Naive thymus-derived CD4-positive, alpha-beta T cell (primary cell): ENCODE measurements at places on chromosomes 7 and 10. TPM values are rescaled to one million over a fixed set of nuclear protein-coding genes. Genes with fewer than 3 reads are reported as not detected.

The ZNF117 gene
- total RNA-seq, result 4.4 TPM

GRCh38 chr7:117888627-117889026 is 15.4 kb upstream of the CTTNBP2 start:
- H3K4me3 ChIP-seq, result no peak overlapping the region
- H3K27me3 ChIP-seq, result no peaks in the 10 kb centered on the region
- no peak for DNase-seq
- H3K36me3 ChIP-seq, result no peaks in the 10 kb centered on the region
- H3K27ac ChIP-seq, result no peak overlapping the region

DNA sequence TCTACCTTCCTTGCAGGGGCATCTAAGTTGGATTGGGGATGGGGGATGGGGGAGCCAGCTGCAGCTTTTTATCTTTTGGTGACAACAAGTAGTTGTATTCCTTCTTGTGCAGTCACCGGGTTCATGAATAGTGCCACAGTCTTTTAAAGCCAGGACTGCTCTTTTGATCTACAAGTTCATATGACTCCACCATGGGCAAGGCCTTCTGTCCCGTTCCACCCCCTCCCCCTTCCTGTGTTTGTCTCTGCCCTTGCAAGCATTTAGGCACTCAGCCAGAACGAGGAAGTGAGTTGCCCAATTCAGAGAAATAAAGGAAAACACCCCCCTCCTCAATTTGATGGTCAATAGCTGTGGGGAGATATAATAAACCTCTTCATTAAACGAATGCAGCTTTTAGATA is 44.8 kb upstream of the EGR2 start:
- no peaks in the 10 kb centered on the region for H3K27me3 ChIP-seq
- H3K36me3 ChIP-seq, result no peaks in the 10 kb centered on the region
- no peak overlapping the region for H3K27ac ChIP-seq
- H3K4me1 ChIP-seq, result peaks cover 13% of the 10 kb centered on the region
- H3K4me3 ChIP-seq, result no peak overlapping the region

The SPDYE9 gene
- not detected for total RNA-seq

The CRHR2 gene
- total RNA-seq, result not detected

DNA sequence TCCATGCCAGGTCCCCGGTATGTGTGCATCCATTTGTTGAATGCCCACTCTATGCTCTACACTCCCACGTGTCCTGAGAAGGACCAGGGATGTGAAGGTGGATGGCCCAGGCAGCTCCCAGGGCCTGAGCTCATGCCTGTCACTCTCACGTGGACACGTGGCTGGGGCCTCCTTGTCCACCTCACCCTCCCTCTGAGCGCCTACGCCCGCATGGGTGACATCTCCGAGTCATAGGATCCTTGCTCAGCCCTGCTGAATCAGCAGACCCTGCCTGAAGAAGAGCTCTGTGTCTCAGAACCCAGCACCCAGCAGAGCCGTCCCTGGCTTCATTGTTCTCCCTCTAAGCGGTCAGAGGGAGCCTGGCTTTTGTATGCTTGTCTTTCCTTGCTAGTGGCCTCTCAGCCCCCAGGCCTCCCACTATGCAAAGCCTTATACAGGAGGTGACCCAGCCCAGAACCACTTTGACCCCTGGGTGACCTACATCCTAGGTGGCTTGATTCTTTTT is 107.9 kb upstream of the PPIF start:
- no peak for DNase-seq
- no peak overlapping the region for H3K27ac ChIP-seq
- peaks cover 16% of the 10 kb centered on the region for H3K4me1 ChIP-seq
- no peaks in the 10 kb centered on the region for H3K36me3 ChIP-seq

- H3K4me1 ChIP-seq, result no peaks in the 10 kb centered on the region
- H3K36me3 ChIP-seq, result no peaks in the 10 kb centered on the region
- no peak for DNase-seq
- H3K4me3 ChIP-seq, result no peak overlapping the region
- H3K27me3 ChIP-seq, result no peaks in the 10 kb centered on the region
Observed at GRCh38 chr10:87617503-87617902, 42.2 kb upstream of the PAPSS2 start.

- H3K4me3 ChIP-seq, result no peak overlapping the region
- H3K27ac ChIP-seq, result no peak overlapping the region
- peaks cover under 1% of the 10 kb centered on the region for H3K4me1 ChIP-seq
- H3K36me3 ChIP-seq, result no peaks in the 10 kb centered on the region
- DNase-seq, result no peak
- no peaks in the 10 kb centered on the region for H3K27me3 ChIP-seq
Observed at GRCh38 chr7:44897309-44897708, 12.0 kb upstream of the PURB start.

DNA sequence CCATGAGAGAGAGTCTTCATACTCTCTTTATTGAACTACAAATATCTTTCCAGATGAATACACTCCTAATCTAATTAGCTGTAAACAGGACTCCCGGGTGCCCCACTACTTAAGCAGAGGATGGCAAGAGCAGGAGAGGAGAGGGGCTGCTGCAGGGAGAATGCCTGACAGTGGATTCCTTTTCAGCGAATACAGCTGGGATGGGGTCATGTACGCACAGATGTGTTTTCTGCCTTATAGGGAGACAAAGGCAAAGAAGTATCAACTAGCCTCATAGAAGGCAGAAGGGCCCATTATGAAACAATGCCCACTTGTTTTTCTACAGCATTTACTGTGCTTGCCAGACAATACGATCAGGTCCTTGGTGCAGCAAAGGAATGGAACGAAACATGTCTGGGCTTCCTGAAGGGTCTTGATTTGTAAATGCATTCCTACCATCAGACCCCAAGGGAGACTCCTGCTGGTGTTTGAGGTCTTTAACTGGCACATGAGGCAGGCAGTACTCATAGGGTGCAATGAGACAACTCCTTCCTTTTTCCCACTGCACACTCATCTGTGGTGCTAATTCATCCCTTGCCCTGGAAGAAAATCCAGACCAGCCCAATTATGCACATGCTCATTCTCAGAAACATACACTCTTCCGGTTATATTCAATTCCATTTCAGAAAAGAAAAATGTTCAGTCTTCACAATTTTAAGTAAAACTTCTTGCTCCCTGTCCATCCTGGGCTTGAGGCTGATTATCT is 117.1 kb downstream of the AOAH start:
- no peak overlapping the region for H3K4me3 ChIP-seq
- H3K27ac ChIP-seq, result peak overlapping the region; percentile 43
- DNase-seq, result no peak

- no peaks in the 10 kb centered on the region for H3K36me3 ChIP-seq
- DNase-seq, result no peak
- no peak overlapping the region for H3K27ac ChIP-seq
- no peaks in the 10 kb centered on the region for H3K4me1 ChIP-seq
- no peak overlapping the region for H3K4me3 ChIP-seq
- no peaks in the 10 kb centered on the region for H3K27me3 ChIP-seq
Observed at GRCh38 chr10:24240041-24240751, 31.3 kb downstream of the KIAA1217 start.

The SHH gene
- total RNA-seq, result not detected

GRCh38 chr10:96890172-96890513 is 58.0 kb downstream of the LCOR start:
- H3K27ac ChIP-seq, result no peak overlapping the region
- no peak overlapping the region for H3K4me3 ChIP-seq
- H3K36me3 ChIP-seq, result peaks cover 21% of the 10 kb centered on the region
- no peaks in the 10 kb centered on the region for H3K4me1 ChIP-seq
- no peak for DNase-seq

The KEL gene
- total RNA-seq, result 0.22 TPM

GRCh38 chr7:150824379-150825177 is 24.0 kb downstream of the TMEM176A start:
- no peaks in the 10 kb centered on the region for H3K4me1 ChIP-seq
- H3K4me3 ChIP-seq, result no peak overlapping the region
- no peak for DNase-seq
- no peak overlapping the region for H3K27ac ChIP-seq
- H3K36me3 ChIP-seq, result no peaks in the 10 kb centered on the region

DNA sequence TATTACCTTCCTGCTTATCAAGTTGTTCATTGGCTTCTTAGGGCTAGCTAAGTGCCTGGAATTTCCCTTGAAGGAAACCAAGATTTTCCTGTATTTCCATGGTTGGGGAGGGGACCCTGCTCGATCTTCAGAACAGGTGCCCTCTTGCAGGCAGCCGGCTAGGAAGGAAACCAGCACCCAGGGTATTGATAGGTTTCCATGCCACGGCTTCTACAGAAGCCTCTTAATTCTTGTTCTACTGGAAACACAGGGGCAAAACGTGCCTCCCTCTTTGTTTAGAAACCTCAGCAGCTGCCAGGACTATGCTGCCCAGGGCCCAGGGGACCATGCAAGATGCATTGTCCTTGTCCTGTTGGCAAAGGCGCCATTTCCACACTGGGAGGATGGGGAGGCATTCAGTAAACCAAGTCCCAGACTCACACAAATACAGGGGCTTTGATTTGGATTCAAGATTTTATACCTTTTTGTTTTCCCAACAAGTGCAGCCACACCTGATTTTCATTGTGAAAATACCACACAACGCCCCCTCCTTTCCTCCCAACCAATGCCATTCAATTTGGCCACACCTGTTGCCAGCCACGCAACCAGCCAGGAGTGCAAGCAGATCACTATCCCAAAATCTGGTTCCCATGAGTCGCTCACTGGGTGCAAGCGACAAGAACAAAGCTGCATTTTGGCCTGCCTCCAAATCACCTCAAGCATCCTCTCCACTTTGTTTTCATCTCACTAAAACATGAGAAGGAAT is 29.6 kb downstream of the C10orf71 start:
- H3K27ac ChIP-seq, result no peak overlapping the region
- no peaks in the 10 kb centered on the region for H3K4me1 ChIP-seq
- no peaks in the 10 kb centered on the region for H3K27me3 ChIP-seq
- no peak for DNase-seq

The CYP17A1 gene
- total RNA-seq, result not detected

The HOXA3 gene
- not detected for total RNA-seq

- H3K4me3 ChIP-seq, result no peak overlapping the region
- no peak for DNase-seq
- H3K27ac ChIP-seq, result no peak overlapping the region
- H3K4me1 ChIP-seq, result no peaks in the 10 kb centered on the region
Observed at GRCh38 chr7:137351941-137352340, 8.4 kb upstream of the PTN start.

- no peak for DNase-seq
- no peak overlapping the region for H3K4me3 ChIP-seq
Observed at GRCh38 chr7:94288096-94288495, 106.6 kb upstream of the COL1A2 start.

DNA sequence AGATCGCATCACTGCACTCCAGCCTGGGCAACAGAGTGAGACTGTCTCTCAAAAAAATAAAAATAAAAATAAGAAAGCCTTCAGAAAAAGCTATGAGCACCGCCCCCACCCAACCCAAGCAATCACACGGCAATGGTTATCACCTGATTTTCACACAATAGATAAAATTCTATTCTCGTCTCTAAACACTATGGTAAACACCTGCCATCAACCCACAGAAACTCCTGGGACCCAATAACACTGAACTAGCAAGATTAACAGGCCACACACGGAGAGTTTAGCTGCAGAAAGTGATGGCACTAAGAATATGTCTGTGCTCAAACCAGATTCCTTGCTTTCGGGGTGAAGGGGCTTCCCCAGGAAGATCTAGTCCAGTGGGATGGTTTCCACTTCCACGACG is 173.8 kb downstream of the DIP2C start:
- DNase-seq, result no peak
- H3K27me3 ChIP-seq, result no peaks in the 10 kb centered on the region
- H3K36me3 ChIP-seq, result no peaks in the 10 kb centered on the region
- H3K27ac ChIP-seq, result no peak overlapping the region
- H3K4me1 ChIP-seq, result no peaks in the 10 kb centered on the region

DNA sequence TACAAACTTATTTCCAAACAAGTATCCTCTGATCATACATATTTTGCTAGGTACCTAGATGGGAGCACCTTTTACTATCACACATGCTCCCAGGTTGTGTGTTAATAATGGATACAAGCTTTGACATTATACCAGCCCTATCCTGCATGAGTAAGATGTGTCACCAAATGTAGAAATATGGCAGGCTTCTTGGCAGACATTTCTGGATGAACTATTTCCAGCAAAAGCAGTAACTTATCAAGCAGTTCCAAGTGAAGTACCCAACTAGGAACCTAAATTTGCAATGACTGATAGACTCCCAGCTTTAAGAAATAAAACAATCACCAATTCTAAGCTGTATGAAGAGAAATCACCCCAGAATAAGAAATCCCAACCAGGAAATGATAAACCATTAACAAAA is 103.7 kb upstream of the TMEM72 start:
- no peaks in the 10 kb centered on the region for H3K36me3 ChIP-seq
- no peaks in the 10 kb centered on the region for H3K27me3 ChIP-seq
- no peaks in the 10 kb centered on the region for H3K4me1 ChIP-seq
- H3K27ac ChIP-seq, result no peak overlapping the region

The PKD2L1 gene
- total RNA-seq, result not detected

The TUBAL3 gene
- total RNA-seq, result not detected
